ENCODE measurements at places on chromosomes 1 and 21.

DNA sequence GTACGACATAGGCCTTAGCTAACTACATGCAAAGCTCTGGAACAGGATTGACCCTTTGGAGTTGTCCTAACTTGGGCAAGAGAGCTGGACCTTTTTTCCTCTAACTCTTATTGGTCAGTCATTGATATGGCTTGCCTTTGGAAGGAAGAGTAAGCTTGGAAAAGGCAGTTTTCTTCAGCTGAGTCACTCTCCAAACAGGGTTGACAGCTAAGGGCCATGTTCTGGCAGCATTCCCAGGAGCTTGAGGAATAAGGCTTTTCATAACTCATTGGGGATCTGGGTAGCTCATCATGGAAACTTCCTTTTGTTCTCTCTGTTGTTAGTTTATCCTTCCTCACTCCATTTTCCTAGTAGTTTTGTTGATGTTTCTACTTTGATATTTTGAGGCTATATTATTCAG lies 14.5 kb upstream of the ERRFI1 start:
- DNase-seq = peak; percentile 95

- no peak for DNase-seq
Measured at GRCh38 chr1:208203848-208204609, 40.2 kb downstream of the PLXNA2 start.

- DNase-seq = no peak
Measured at GRCh38 chr1:240173836-240174235, 82.2 kb downstream of the FMN2 start.

DNA sequence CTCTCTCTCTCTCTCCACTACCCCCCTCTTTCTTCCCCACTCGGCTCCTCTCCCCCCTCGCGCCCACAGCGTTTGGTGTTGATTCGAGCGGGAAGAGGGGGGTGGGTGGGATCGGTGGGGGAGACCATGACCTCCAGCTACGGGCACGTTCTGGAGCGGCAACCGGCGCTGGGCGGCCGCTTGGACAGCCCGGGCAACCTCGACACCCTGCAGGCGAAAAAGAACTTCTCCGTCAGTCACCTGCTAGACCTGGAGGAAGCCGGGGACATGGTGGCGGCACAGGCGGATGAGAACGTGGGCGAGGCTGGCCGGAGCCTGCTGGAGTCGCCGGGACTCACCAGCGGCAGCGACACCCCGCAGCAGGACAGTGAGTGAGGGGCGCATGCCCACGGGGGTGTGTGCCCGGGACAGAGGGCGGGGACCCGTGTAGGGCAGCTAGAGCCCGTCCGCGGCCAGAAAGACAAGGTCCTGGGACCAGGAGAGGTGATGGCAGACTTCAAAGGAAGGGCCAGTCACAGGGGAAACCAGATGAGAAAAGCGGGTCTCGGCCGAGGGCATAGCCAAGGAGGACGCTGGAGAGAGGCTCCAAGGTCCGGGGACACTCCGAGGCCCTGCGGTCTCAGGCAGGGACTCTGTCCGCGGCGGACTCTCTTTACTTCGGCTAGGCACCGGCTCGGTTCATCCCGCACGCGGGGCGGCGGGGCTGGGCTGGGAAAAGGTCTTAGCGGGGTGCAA lies at the start of gene PRRX1:
Gene PRRX1, plus strand, starts transcription at position 39 of the 735 bp plus-strand sequence. Its CDS starts 88 bp downstream, at position 127.
- no peak for DNase-seq

DNA sequence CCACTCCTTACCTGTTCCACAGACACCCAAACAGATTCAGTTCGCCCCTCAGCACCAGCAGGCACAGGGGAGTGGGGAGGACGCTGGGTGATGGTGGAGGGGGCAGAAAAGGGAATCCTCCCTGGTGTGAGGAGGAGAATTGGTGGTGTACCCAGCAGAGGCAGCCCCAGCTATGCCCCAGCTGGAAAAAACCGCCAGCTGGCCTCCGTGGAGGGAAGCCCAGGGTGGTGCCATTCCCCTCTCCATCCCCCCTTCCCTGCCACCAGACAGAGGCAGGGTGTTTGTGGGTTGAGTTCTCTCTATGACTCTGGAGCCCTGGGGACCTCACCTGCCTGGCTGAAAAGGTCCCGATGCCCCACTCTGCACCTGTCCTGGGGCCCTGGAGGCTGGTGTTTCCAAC lies 27.9 kb downstream of the OPTC start:
- DNase-seq = no peak

- DNase-seq = no peak
Measured at GRCh38 chr1:52533713-52534112, 19.2 kb downstream of the TUT4 start.

DNA sequence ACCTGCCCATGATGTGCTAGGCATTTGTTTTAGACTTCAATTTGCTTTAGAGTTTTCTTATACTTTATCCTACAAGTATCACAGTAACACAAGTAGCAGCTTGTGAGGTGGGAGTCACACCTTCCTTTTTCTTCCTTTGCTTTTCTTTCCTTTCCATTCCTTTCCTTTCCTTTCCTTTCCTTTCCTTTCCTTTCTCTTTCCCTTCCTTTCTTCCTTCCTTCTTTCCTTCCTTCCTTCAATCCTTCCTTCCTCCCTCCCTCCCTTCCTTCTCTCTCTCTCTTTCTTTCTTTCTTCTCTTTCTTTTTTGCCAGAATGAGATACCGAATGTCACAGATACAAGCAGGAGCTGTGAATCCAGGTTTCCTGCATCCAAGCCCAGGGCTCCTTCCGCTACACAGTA lies 3.9 kb downstream of the DPT start:
- no peak for DNase-seq

GRCh38 chr1:155219592-155220031 lies 11.1 kb downstream of the MTX1 start:
- no peak for DNase-seq

GRCh38 chr1:57832612-57833011 lies 408.8 kb upstream of the DAB1 start:
- DNase-seq = no peak

DNA sequence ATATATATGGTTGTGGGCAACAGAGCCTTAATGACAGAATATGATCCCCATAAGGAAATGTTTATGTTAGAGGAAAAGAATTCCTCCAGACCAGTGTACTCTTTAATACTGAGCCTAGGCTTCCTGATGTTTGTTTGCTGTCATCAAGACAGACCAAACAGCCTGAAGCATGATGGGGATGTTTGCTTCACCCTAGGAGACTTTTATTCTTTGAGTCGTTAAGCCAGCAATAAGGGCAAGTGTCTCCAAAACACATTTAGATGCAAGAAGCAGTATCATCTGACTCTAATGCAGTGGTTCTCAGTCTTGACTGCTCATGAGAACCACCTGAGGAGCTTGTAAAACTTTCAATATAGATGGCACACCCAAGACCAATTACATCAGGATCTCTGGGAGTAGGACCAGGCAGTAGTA lies 33.1 kb downstream of the UBE2U start:
- no peak for DNase-seq

- no peak for DNase-seq
Measured at GRCh38 chr1:245319094-245319493, 164.3 kb downstream of the KIF26B start.

GRCh38 chr1:21337010-21337437 lies 46.8 kb upstream of the ECE1 start:
- DNase-seq = no peak

GRCh38 chr1:40476924-40477677 lies at the start of gene ZFP69:
Gene ZFP69 (plus strand): TSS chr1:40477290. CDS start chr1:40479362, 2,072 bp downstream.
- DNase-seq = no peak

DNA sequence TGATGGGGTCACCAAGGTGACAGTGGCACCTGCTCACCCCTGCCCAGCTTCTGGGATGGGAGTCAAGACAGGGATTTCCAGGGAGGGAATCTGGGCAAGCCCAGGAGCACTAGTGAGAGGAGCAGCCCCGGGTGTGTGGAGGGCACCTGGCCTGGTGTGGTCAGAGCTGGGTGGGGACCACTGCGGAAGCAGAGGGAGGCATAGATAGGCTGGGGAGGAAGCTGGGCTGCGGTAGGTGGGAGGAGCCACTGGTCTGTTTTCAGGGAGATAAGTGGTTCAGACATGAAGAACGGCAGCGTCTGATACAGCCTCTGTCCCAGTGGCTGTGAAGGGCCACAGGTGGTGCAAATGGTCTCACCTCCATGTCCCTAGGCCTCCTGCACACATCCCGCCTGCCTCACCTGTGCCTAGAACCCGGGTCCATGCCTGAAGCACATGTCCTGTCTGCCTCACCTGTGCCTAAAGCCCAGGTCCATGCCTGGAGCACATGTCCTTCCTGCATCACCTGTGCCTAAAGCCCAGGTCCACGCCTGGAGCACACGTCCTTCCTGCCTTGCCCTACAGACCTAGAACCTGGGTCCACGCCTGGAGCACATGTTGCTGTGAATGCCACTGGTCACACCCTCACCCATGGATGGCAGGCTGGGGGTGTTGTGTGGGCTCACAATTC lies 325.9 kb upstream of the AJAP1 start:
- no peak for DNase-seq

GRCh38 chr1:95146637-95147036 lies 29.5 kb downstream of the TLCD4 start:
- DNase-seq = no peak

GRCh38 chr1:202104073-202104472 lies 18.6 kb upstream of the GPR37L1 start:
- DNase-seq = no peak

GRCh38 chr1:246117066-246117791 lies 389.9 kb downstream of the SMYD3 start:
- DNase-seq = no peak

- DNase-seq = no peak
Measured at GRCh38 chr1:33237579-33237978, 18.7 kb upstream of the ZNF362 start.

DNA sequence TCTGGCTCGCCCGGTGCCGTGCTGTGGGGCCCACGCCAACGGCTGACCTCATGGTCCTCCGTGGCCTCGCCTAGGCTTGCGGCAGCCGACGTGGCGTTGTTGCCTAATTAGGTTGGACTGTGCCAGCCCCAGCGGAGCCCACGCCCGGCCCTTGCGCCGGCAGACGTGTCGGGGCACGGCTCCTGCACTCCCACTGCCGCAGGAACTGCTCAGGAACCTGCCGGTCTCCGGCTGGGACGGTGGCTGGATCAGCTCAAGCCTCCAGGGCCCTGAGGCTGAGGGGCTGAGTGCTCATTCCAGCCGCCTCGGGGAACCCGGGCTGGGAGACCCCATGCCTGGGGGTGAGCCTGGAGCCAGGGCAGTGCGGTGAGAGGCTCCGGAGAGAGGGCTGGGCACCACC lies 16.1 kb upstream of the PEX10 start:
- no peak for DNase-seq

DNA sequence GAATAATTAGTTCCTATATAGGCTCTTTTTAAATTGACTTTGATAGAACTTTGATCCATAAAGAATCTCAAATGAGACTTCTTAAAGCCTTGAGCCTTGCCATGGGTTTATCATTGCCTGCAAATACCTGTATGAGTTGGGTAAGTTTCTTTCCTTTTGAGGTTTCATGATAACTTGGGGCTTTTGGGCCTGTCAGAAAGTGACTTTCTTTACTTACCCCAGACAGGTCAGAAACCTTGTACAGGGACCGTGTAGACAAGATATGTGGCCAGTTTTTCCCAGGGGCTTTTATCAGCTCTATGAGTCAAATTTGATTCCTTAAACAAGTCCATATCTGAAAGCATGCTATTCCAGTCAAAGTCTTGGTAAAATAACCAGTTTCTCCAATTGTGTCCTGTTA lies 17.3 kb downstream of the KCTD3 start:
- no peak for DNase-seq

GRCh38 chr1:157178490-157178889 lies 40.3 kb upstream of the ETV3 start:
- no peak for DNase-seq

- no peak for DNase-seq
Measured at GRCh38 chr1:210360852-210361477, 32.3 kb downstream of the HHAT start.

DNA sequence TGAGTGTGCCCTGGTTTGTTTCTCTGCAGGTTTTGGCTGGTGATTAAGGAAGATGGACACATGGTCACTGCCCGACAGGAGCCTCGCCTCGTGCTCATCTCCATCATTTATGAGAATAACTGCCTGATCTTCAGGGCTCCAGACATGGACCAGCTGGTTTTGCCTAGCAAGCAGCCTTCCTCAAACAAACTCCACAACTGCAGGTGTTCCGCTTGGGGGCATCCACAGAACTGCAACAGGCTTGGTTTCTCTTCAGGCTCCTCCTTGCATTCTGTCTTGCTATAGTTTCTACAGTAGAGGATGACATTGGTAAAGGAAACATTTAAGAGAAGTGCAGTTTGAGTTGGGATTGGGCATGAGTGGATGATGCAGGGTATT lies 6.8 kb downstream of the MTARC2 start:
- DNase-seq = no peak

- no peak for DNase-seq
Measured at GRCh38 chr21:18499761-18500376, 96.3 kb upstream of the TMPRSS15 start.

- DNase-seq = no peak
Measured at GRCh38 chr1:97135972-97136371, 414.4 kb downstream of the PTBP2 start.

DNA sequence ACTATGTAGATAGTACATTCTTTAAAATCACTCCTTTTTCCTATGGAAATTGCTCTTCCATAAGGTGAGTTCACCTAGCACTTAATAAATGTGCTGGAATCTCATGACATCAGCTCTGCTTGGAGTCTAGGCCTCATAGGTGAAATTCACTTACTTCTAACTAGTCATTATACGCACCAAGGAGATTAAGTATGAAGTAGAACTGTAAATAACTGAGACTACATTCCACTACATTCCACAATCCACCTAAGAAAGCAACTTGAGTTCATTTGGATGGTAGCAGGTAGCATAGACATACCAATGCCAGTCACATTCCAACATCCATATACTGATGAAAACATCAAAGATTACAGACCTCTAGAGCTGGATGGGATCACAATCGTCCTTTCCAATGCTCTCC lies 64.3 kb downstream of the NIBAN1 start:
- DNase-seq = no peak

GRCh38 chr1:85609976-85610375 lies 29.4 kb downstream of the CCN1 start:
- no peak for DNase-seq

DNA sequence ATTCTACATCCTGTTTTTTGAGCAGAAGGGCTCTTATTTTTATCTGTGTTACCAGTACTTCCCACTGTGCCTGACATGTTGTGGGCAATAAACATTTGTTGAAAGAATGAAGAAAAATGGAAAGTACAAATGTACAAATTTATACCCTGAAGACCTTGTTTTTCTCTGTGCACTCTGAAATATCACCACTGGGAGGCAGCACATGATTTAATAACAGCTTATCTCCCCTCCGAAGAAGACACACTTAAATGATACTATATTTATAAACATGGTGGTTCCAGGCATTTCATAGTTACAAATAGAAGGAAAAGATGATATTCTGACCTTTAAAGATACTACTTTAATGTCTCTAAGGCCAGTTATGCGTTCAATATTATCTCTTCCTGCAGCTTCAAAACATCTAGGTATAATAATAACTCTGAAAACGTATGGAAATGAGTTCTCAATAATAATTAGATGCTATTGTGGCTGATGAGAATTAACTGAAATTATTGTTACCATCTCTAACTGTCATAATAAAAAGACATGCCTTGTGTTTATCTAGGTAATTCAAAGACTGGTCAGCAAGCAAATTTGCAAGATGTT lies 12.8 kb downstream of the DYNLT5 start:
- no peak for DNase-seq

- DNase-seq = no peak
Measured at GRCh38 chr1:39050001-39050400, 23.9 kb downstream of the NDUFS5 start.

- DNase-seq = no peak
Measured at GRCh38 chr21:34091607-34092006, 18.2 kb downstream of the MRPS6 start.
